ENCODE measurements at places on chromosomes 4 and X.

- no peak for DNase-seq
Measured at GRCh38 chr4:35695003-35695402, 549.3 kb downstream of the ARAP2 start.

DNA sequence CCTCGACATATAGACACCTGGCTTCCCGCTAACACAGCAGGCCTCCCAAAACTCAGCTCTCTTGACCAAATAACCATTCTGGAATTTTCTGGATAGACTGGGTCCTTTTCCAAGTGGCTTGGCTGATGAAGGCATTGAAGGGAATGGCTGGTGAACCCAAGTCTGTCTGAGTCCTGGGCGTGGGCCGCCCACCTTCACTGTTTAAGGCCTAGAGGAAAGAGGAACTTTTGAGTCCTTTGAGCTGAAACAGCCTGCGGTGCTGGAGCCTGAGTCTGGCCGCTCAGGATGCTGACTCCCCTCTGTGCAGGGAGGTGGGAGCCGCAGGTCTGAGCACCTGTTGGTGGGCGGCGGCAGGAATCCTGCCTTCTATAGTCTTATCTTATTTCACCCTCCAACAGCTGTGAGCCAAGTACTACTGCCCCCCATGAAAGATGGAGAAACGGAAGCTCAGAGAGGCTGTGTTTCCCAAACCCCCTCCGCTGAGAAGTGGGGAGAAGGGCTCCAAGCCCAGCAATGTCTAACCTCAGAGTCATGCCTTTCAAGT, 23.4 kb downstream of the ACOX3 start:
- DNase-seq: no peak

- no peak for DNase-seq
Measured at GRCh38 chr4:21915761-21916160, 32.8 kb downstream of the KCNIP4 start.

GRCh38 chr4:185040523-185040922, 22.2 kb downstream of the HELT start:
- no peak for DNase-seq

- DNase-seq: no peak
Measured at GRCh38 chr4:156568484-156568883, 403.1 kb downstream of the PDGFC start.

GRCh38 chr4:184424279-184424678, 50.1 kb downstream of the IRF2 start:
- no peak for DNase-seq

DNA sequence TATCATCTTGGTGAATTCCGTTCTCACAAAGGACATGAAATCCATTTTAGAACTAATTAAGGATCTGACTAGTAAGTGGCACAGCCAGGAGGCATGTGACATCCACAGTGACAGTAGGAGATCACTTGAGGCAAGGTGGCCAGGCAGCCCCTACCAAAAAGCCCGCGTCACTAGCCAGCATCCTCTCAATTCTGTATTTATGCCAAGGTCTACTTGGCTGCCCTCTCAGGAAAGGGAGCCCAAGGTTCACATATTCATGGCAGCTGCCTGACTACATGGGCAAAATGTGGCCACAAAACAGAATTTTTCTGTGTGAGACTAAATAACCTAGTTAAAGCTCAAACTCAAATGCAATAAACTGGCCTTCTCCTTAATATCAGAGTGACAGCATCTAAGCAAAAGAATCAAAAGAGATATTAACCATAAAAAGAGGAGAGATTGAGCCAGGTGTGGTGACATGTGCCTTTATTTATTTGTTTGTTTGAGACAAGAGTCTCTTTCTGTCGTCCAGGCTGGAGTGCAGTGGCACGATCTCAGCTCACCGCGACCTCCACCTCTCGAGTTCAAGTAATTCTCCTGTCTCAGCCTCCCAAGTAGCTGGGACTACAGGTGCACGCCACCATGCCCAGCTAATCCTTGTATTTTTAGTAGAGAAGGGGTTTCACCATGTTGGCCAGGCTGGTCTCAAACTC, 51.5 kb downstream of the SLC9A7 start:
- no peak for DNase-seq

DNA sequence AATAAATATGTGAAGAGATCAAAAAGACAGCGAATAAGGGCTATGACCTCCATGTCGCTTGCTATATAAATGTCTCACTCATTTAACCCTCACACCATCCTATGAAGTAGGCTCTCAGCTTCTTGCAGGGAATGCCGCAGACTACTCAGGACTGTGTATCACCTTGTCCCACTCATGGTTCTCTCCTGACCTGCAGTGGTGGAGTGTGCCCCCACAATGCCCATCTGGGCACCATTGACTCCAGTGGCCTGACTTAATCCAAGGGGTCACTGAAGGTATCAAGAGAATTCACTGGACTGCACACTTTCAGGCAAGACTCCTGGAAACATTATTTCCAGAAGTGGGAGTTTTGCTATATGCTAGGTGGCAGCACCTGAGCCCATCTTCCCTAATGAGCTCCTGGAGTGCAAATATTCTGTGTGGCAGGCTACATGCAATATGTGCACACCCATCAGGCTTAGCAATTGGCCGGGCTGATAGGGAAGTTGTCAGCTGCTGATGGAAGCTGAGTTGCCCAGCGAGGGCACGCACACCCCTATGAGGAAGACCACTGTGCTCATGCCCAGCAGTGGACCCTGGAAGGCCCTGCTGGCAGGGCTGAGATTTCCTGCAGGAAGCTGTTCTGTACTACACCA, 8.2 kb upstream of the EFNB1 start:
- DNase-seq: no peak
